ENCODE measurements at places on chromosomes 3 and 15. TPM values are rescaled to one million over a fixed set of nuclear protein-coding genes. Genes with fewer than 3 reads are reported as not detected.
A peak's percentile ranks its signal among the peaks of the same experiment; 100 is the strongest.

- DNase-seq, result peak; percentile 71
These were observed 199.9 kb upstream of the CTDSPL start for GRCh38 chr3:37661615-37662306.

- no peak for DNase-seq
These were observed 194.4 kb downstream of the ARRDC4 start for GRCh38 chr15:98154863-98155262.

DNA sequence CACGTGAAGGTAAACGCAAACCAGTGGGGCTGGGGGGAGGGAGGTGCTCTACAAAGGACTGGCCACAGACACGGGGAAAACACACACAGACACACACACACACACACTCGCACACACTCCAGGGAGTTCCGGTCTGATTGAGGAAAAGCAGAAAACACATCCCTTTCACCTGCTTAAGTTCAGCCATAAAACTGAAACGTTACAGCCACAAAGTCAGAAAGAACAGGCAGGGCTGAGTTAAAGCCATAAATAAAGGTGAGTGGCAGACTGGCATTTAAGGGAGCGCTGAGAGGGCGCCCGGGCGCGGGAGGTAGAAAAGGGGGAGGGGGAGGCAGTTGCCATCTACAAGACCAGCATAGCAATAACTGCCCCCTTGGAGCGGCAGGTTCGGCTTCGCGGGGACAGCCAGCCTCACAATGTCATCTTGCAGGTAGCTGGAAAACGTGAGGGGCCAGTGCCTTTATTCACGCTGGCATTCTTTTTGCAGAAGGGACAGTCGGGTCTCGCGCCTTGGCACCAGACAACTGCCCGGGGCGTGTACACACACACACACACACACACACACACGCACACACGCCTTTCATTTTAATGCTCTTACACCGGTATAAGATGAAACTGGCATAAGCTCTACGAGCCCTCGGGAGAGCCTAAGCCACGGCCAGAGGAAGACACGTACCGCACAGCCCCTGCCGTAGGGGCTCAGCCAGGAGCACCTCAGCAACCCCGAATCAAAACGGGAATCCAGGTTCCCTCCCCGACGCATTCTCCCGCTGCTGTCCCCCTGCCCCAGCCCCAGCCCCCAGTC, 866 bp downstream of the TNIK start:
- peak; percentile 76 for DNase-seq

- DNase-seq, result peak; percentile 60
These were observed 34.5 kb downstream of the PSTPIP1 start for GRCh38 chr15:77029166-77030047.

GRCh38 chr3:58072763-58073130, 64.5 kb downstream of the FLNB start:
- no peak for DNase-seq

- DNase-seq, result no peak
These were observed 540.5 kb downstream of the PLOD2 start for GRCh38 chr3:145620486-145620885.

DNA sequence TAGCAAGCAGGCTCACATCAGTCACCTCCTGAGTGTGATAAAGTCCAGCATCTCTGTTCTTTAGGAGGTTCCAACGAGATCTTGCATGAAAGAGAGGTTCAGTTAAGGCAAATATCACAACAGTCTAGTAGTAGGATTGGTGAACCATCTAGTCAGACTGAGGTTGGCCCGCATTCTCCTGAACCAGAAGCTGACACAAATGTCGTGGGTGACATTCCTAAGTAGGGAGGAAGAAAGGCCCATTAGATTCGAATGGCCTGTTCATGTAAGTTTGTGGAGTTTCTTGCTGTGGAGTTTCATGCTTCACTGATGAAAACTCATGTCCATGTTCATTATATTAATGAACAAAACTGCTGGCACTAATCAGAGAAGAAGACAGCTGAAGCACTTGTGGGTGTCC, 66.7 kb upstream of the XCR1 start:
- no peak for DNase-seq

DNA sequence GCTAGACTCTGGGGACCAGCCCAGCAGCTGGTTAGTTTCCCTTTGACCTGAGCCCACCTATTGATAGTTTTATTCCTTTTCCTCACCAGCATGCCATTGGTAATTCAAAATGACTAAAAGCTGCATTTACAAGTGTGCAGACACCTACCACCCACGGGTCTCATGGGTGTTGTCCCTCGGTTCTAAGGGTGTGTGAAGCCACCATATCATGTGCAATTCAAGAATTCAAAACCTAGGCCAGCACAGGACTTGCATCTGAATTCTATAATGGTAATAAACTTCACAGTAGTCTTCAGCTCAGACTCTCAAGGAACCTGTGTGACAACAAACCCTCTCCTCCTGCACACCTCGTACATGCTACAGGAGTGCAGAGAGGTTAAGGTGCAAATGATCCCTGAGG, 55.3 kb downstream of the NTRK3 start:
- DNase-seq, result no peak

- DNase-seq, result no peak
These were observed 3.0 kb downstream of the RAB6B start for GRCh38 chr3:133892541-133893231.

DNA sequence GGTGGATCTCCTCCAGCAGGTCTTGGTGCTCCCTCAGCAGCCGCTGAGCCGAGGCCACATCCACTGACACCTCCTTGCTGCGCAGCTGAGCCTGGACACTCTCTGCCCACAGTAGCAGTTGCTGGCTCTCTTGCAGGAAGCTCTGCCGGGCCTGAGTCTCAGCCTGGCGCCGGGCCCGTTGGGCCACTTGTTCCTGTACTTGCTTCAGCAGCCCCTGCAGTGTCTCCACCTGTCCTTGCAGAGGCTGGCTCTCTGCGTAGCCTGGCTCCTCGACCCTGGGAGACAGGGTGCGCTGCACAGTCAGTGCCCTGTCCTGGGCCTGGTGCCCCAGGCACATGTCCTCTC, 15.5 kb downstream of the SPTBN5 start:
- DNase-seq, result no peak

GRCh38 chr3:18885612-18886011, 262.7 kb upstream of the KCNH8 start:
- no peak for DNase-seq

DNA sequence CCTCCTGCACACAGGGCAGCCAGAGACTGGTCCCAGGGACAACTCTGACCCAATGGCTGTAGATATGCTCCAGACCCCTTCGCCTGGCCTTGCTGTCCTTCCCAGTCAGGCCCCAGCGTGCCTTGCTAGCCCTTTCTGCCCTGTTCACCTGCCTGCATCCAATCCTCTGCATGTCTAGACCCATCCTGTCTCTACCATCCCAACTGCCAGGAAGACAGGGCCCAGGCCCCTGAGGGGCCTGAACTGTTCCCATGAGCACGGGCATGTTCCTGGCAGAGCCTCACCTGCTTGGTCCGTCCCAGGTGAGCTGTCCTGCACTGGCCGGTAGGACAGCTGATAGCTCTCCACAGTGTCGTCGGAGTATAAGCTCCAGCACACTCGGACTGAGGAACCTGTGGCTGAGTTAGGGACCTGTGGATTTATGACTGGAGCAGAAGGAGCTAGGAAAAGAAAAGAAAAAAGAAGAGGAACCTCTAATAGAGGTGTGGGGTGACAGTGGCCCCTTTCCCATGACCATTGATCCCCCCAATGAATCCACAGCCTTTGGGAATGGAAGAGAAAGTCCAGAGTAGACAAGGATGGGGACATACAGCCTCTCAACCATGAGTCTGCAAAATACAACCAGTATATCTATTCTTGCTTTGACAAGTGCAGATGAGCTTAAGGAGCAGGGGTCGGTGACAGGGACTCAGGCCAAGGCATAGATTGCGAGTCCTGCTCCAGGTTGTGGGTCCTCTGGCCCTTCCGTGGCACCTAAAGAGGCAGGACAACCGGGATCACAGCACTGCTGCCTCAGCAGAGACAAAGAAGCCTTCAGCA, 33.9 kb downstream of the FSD2 start:
- DNase-seq, result no peak

DNA sequence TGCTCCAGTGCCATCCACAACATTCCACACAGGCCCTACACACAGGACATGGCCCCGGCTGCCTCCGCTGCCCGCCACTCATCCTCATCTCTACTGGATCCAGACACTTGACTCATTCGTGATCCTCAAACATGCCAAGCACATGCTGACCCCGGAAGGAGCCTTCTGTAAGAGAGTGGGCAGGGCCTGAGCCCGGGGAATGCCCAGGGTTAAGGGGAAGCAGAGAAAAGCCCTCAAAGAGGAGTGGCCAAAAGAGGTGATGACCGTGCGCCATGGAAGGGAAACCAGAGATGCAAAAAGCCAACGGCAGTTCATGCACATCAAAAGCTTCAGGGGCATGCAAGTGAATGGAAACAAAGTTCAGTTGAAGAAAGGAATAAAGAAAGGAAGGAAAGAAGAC, 46.1 kb downstream of the RFTN1 start:
- no peak for DNase-seq

DNA sequence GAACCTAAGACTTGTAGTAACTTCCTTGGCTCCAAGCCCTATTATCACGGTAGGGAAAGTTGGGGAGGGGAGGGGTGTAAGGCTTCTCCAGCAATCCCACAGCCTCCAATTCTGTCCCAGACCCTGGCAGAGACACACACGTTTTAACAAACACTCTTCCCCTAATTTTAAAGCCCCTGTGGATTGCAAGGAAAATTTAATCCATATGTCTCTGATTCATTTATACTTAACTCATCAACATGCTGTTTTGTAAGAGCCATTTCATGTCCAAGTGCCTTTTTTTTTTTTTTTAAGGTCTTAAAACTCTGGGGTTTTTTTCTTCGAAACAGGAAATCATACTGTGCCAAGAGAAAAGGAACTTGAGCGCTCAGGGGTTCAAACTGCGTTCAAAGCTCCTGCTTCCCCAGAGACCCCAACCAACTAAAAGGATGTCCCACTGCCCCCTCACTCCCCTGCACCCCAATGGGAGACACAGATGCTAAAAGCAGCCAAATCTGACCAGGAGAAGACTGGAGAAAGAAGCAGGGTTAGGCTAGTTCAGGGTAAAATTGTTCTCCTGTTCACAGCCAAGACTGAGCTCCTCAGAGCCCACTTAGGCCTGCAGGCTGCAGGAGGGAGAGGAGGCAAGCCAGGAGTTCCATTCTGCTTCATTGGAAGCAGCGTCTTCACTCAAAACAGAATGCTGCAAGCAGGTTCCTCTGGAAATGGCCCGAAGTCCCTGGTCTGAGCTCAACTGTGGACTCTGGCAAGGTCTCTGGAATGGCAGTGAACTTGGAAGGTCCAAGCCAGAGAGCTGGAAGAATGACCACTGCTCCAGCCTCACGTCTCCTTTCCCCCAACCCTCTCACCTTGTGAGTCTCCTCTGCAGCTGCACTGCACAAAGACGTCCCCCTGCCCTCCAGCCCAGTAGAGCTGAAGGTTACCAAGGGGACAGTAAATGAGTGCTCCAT, 172.5 kb downstream of the NTRK3 start:
- DNase-seq, result no peak

DNA sequence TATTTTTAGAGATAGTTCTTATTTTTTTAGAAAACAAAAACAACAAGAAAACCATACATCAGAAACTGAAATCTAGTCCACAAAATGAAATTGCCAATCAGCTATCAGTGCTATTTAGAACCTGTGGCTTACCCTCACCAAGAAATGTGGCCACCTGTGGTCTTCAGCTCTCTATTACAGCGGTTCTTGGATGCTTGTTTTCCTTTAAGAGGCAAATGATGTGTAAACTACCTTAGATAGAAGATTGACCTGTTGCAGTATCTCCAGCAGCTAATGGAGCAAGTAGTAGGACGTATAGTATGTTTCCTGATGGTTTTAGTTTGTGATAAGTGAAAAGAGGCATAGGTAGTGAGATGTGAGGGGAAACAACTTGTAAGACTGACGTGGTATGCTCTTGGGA, 21.2 kb downstream of the TFG start:
- no peak for DNase-seq

GRCh38 chr3:35524856-35525255, 114.5 kb upstream of the ARPP21 start:
- DNase-seq, result no peak

- no peak for DNase-seq
These were observed 24.1 kb upstream of the VEPH1 start for GRCh38 chr3:157527131-157527881.

- DNase-seq, result no peak
These were observed 151.9 kb upstream of the UBE2E1 start for GRCh38 chr3:23653647-23654525.

GRCh38 chr3:31213869-31214486, 318.7 kb upstream of the STT3B start:
- no peak for DNase-seq

GRCh38 chr15:60297047-60297446, 100.7 kb downstream of the ANXA2 start:
- DNase-seq, result no peak

GRCh38 chr3:181860235-181860634, 148.5 kb downstream of the SOX2 start:
- DNase-seq, result no peak

- no peak for DNase-seq
These were observed 234.3 kb downstream of the SQOR start for GRCh38 chr15:45869034-45869668.

GRCh38 chr15:83292317-83292716, 7.9 kb upstream of the BNC1 start:
- DNase-seq, result no peak

GRCh38 chr3:145087038-145087437, 1073.9 kb downstream of the PLOD2 start:
- no peak for DNase-seq

DNA sequence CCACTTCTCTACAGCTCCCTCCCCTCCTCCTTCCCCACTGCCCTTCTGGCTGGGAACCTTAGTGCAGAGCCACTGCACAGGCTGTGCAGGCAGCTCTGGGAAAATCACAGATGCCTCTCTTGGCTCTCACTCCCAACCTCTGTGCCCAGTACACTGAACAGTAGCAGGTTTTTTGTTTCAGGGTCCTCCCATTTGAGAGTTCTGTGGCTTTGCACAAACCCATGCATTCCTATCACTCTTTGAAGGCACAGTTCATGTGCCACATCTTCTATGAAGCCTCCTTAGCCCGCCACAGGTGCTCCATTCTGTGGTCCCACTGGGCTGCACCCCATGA, 103.9 kb downstream of the SNRK start:
- DNase-seq, result no peak

- DNase-seq, result no peak
These were observed 375.6 kb upstream of the TPRG1 start for GRCh38 chr3:188796122-188796631.

- no peak for DNase-seq
These were observed 3.5 kb downstream of the CSK start for GRCh38 chr15:74785194-74786032.

The B3GNT5 gene
- 31.0 TPM for total RNA-seq

The IGDCC3 gene
- total RNA-seq, result not detected

The CXCR6 gene
- 4.7 TPM for total RNA-seq

The THUMPD3 gene
- 34.8 TPM for total RNA-seq

The CCR4 gene
- total RNA-seq, result 1.2 TPM

The NR2E3 gene
- 0.26 TPM for total RNA-seq

The NANOGP8 gene
- total RNA-seq, result not detected

The HEMK1 gene
- total RNA-seq, result 28.3 TPM

The POLQ gene
- total RNA-seq, result 0.55 TPM

The GABRB3 gene
- total RNA-seq, result 3.2 TPM
